ENCODE measurements at places on chromosomes 16 and 17.

GRCh38 chr17:44324092-44324570 is 492 bp downstream of the SLC25A39 start:
- DNase-seq = peak; percentile 29

- peak; percentile 72 for DNase-seq
Measured at GRCh38 chr16:495127-495748, 32.3 kb upstream of the CAPN15 start.

GRCh38 chr17:82303944-82304808 is 13.2 kb downstream of the CD7 start:
- no peak for DNase-seq

DNA sequence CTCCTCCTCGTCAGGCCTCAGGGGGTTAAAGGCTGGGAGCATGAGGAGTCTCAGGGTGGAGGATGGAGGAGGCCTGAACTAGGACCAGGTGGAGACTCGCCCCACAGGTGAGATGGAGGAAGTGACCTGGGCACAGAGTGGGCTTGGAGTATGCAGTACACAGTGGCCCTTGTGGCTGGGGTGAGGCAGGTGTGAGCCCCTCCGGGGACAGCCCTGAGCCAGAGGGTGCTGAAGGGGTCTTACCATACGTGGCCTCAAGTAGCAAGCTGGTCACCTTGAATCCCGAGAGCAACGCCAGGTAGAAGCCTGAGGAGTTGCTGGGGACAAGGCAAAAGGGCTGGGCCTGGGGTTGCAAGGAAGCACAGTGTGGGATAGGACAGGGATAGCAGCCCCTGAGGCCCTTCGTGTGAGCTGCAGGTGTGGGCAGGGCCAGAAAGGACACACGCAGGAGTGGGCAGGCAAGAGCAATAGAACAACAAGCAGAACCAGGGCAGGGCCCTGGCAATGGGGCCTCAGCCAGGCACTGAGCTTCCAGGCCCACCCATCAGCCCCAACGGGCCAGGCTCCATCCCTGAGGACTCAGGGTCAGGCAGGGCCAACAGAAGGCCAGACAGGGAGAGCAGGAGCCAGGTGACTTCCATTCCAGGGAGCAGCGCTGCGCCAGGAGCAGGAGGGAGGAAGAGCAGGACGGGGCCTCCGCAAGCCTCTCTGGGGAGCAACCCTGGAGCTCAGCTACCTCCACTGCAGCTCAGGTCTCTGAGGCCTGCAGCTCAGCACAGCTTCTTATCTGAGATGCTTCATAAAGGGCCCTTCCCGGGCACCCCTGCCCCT is 64.2 kb upstream of the TNRC6C start:
- no peak for DNase-seq

DNA sequence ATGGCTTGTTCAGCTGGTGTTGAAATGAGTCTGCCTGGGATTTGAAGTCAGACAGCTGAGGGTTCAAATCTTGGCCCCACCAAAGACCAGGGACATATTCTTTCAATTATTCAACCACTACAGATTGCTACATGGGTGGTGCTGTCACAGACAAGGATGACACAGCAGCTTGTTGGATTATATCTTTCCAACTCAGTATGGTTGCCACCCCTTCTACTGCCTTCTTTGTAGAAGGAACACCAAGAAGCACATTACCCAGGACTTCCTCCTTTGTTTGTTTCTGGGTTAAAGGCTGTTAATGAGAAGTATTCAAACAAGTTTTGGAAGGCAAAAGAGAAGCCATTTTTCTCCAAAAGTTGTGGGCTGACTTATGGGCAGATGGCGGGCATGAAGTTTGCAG is 78.6 kb downstream of the COPRS start:
- no peak for DNase-seq

GRCh38 chr16:50390914-50391716 is 22.3 kb upstream of the BRD7 start:
- DNase-seq = no peak

- DNase-seq = no peak
Measured at GRCh38 chr16:55003916-55004315, 73.3 kb downstream of the IRX5 start.

DNA sequence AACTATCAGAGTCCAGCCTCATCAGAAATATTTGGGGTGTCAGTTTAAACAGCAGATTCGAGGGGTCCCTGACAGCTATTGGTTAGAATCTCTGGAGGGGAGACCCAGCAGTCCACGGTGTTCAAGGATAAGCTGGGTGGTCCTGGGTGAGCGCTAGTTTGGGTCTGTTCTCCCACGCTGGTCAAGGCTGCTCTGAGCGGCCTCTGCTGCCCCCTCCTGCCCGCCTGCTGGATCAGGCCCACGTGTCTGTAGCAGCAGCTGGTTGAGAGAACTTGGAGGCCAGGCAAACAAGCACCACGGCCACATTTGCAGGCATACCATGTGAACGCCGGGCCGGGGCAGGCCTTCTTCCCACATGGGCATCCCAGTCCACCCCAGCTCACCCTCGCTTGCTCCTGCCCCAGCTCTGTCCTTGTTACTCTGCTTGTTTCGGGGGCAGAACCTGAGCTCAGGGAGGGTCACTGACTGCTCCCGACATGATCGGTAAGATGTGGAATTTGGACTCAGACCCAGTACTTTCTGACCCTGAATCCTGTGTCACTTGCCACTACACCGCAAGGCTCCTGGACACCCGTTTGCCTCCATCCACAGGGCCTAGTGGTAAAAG is 7.4 kb downstream of the FOXF1 start:
- peak; percentile 48 for DNase-seq

GRCh38 chr17:54967621-54968261 is 713 bp downstream of the COX11 start:
- peak; percentile 74 for DNase-seq

GRCh38 chr17:49715717-49716279 is 8.0 kb upstream of the SLC35B1 start:
- DNase-seq = no peak

- no peak for DNase-seq
Measured at GRCh38 chr16:58415003-58415402, 22.7 kb downstream of the GINS3 start.

GRCh38 chr16:20441191-20441590 is 10.1 kb upstream of the ACSM2A start:
- DNase-seq = no peak

GRCh38 chr17:29368926-29369325 is 21.2 kb upstream of the TAOK1 start:
- no peak for DNase-seq

DNA sequence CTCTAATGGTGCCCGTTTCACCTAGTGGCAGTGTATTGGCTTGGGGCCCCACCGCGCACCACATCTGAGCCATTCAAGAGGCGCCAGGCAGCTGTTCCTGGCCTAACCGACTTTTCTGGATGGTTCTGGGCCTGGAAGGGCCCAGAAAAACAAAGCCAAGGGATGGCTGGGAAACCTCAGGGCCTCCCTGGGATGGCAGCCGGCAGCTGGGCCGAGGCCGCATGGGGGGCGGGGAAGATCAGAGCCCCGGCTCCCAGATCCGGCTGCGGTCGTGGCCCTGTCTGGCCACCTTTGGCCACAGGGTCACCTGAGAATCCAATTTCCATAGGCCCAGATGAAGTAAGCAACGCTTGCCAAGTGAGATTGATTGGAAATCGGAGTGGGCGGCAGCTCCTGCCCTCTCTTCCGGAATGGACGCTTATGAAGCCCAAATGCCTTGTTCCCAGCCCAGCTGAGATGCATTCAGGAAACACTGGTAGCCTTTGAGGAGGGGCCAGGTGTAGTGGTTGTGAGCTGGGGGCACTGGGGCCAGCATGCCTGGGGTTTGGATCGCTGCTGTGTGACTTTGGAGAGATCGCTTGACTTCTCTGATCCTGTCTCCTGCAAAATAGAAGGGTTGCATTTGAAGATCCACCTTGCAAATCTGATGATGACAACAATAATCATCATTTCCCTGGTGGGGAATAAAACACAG is 163.8 kb upstream of the GSE1 start:
- DNase-seq = no peak

DNA sequence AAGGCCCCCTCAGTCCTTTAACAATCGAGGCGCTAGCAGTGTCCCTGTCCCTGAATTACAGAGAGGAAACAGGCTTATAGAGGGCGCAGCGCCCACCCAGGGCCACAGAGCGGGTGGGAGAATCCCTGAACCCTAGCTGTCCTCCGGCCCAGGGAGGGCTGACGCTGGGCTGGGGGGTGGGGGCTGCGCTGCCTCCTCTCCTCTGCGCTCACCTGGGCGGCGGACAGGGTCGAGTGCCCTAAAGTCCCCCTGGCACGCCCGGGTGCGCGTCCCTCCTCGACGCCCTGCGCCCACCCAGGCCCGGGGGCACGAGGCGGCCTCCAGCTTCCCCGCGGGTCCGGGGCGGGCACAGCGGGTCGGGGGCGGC is 200.4 kb upstream of the N4BP1 start:
- no peak for DNase-seq

- no peak for DNase-seq
Measured at GRCh38 chr16:68779891-68780290, 42.8 kb downstream of the CDH1 start.

DNA sequence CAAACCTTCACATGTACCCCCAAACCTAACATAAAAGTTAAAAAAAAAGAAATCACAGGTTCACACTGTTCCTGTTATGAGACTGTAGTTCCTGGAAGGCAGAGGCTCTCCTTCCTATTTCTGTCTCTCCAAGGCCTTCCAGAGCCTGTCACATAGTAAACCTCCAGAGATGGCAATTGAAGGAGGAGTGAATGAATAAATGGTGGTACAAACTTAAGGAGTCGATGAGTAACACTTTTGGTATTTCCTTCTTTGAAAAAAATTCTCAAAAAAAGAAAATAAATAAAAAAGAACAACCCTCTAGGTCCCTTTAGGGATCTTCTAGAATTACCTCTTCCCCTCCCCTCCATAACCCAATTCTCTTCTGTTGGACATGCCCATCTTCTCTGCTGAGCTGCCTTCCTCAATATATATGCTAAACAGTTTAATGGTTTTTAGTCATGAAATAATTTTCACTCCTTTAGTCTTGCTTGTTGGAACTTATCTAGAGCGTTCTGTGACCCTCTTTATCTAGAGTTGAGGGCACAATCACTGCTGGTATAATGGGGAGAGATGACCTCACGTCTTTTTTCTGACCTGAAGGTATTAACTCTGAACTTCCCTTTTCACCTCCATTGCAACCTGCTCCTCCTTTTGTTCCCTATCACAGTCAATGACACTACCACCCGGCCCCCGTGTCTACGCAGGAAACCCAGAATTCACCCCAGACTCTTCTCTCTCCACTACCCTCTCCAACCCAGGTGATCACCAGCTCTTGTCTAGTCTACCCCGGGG is 1.7 kb upstream of the TAF15 start:
- DNase-seq = no peak

DNA sequence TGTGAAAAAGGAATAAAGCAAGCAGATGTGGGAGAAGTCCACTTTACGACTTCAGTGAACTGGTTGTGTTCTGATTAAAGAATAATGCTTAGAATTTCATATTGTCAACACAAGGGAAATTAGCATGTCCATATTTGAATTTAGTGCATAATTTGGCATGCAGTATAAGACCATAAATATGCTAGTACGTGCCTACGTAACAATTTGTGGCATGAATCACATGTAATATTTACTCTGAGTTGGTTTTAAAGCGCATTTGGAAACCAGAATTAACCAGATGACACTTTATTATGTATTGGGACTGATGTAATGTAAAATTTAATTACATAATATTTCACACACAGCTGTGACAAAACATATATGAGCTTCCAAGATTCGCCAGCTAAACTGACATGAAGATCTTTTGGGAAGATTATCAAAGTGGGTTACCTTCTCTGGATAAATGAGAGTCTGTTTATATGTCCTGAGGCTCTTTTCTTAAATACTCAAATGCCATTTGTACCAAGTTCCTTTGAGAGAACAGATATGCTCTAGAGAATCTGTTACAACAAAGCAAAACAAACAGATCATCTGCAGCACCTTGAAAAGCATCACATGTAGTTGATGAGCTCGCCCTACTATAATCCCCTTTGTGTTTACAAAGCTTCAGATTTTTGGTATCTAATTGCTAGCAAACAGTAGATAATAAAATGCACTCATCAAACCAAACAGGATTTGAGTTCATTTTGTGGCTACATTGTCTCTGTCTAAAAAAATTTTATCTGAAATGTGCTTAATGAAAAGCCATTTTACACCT is 1468.6 kb downstream of the CDH11 start:
- no peak for DNase-seq

GRCh38 chr16:17149904-17150483 is 320.8 kb downstream of the XYLT1 start:
- peak; percentile 32 for DNase-seq

DNA sequence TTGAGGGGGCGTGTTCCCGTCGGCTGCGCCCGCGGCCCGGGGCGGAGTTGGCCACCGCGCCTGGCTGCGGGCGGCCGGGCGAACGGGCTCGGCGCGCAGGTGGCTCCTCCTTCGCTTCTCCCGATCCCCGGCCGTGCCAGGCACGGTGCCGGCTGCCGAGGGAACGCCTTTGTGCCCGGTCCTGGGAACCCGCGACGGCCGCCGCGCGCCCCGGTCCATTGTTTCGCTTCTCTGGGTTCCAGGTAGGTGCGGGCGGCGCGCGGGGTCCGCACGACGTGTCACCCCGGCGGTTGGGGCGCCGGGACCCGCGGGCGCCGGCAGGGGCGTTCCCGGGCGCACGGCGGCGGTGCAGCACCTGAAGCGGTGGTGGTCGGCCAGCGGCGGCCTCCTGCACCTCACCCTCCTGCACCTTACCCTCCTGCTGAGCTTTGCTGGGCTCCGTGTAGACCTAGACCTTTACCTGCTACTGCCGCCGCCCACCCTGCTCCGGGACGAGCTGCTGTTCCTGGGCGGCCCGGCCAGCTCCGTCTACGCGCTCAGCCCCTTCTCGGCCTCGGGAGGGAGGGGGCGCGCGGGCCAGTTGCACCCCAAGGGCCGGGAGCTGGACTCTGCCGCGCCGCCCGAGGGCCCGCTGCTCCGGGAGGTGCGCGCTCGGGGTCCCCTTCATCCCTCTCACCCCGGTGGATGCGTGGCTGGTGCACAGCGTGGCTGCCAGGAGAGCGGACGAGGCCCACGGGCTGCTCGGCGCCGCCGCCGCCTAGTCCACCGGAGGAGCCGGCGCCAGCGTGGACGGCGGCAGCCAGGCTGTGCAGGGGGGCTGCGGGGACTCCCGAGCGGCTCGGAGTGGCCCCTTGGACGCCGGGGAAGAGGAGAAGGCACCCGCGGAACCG is 99.9 kb downstream of the EFCAB13 start:
- no peak for DNase-seq

- DNase-seq = no peak
Measured at GRCh38 chr17:21517538-21518293, 141.6 kb downstream of the KCNJ12 start.

GRCh38 chr17:1001640-1002411 is 4.9 kb downstream of the TIMM22 start:
- no peak for DNase-seq

DNA sequence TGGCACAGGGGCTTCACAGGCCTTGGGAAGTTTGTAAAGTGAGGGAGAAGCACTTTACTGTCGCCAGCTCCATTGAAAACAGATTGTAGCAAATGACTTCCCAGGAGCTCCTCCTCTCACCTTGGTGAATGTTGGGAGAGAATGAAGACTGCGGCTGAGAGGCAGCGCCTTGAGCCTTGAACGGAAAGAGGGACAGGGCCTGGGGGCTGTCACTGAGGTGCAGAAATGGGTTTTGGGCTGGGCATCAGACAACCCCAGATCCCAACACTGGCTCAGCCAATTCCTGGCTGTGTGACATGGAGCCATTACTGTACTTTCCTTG is 603 bp upstream of the MRTFB start:
- DNase-seq = no peak

GRCh38 chr17:49603238-49603637 is 27.6 kb downstream of the NXPH3 start:
- no peak for DNase-seq

GRCh38 chr17:54864070-54864469 is 36.6 kb upstream of the TOM1L1 start:
- DNase-seq = no peak
